ENCODE measurements at places on chromosomes 3 and 15. TPM values are rescaled to one million over a fixed set of nuclear protein-coding genes. Genes with fewer than 3 reads are reported as not detected.

GRCh38 chr15:60594071-60594470 lies 115.1 kb upstream of the ICE2 start:
- DNase-seq = no peak

GRCh38 chr3:45441584-45442310 lies 53.4 kb downstream of the LARS2 start:
- DNase-seq = no peak

- DNase-seq = no peak
Observed at GRCh38 chr15:62257996-62258521, 93.0 kb upstream of the C2CD4B start.

DNA sequence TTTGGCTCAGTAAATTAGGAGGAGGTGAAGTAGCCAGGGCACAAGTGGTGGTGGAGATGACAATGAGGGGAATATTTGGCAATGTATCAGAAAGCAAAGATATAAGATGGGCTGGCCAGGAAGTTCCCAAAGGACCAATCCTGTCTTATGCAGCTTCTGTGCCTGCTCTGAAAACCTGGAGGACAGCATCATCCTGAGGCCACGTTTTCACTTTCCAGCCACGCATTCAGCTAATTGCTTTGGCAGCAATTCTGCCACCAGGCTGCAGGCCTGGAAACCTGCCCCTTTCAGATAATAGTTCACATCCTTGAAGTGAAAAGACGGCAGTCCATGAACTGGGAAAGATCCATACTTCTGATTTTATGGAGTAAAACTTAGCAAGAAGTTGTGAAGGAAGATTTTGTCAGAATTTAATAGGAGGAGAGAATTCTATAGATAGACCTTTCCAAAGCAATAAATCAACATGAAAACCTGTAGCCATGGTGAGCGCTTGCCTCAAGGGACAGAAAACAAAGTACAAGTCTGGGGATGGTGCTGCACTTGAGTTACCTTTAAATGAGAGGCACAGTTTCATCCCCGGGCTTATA lies 682.5 kb downstream of the GRM7 start:
- DNase-seq = no peak

- no peak for DNase-seq
Observed at GRCh38 chr3:45547764-45548680, 46.5 kb upstream of the LIMD1 start.

GRCh38 chr15:36414670-36415069 lies 164.8 kb upstream of the CDIN1 start:
- DNase-seq = no peak

DNA sequence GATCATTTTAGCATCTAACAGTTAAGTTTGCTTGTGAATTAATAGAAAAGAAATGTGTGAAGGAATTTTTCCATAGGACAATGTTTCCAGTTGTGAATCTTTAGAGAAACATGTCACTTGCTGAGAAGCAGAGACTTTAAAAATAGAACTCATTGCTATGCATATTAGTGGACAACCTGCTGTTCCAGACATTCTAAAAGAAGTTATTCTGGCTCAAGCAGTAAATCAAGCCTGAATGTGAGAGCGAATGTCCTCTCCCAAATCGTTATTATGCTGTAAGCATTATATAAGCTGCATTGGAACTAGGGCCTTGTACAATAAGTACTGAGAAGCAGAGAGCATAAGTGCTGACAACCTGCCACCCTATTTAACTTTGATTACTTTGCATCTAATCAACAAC lies 990.9 kb downstream of the PLOD2 start:
- no peak for DNase-seq

GRCh38 chr3:142168514-142168913 lies 19.2 kb upstream of the TFDP2 start:
- no peak for DNase-seq

DNA sequence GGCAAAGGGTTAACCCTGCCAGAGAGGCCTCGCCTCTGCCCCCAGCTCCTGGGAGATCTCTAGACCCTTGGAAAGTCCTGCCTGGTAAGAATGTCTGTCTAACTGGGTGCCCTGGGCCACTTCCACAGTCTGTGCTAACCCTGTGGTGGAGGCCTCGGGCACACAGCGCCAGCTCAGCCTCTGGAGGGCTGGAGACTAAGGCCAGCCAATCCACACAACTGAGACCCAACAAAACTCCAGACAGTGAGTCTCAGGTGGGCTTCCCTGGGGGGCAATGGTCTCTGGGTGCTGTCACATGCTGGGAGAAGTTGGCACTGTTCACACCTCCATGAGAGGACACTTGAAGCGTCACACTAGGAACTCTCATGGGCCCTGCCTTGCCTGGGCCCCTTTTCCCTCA lies 19.5 kb downstream of the ZXDC start:
- no peak for DNase-seq

- DNase-seq = no peak
Observed at GRCh38 chr3:23743141-23743784, 62.5 kb upstream of the UBE2E1 start.

DNA sequence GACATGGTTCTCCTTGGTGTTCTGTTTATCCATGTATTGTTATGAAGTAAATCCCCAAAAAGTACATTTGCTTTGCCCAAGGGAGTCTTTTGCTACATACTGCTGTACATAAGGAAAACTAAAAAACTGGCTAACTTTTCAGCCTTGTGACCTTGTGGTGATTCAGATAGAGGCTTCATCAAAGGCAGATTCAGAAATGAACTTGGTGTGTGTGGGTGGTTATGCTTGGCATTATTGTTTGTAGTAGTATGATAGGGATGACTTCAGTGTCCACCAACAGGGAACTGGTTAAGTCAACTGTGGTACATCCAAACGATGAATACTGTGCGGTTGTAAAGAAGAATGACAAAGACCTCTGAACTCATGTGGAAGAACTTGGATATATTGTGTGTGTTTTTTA lies 75.6 kb upstream of the CHRNB4 start:
- no peak for DNase-seq

DNA sequence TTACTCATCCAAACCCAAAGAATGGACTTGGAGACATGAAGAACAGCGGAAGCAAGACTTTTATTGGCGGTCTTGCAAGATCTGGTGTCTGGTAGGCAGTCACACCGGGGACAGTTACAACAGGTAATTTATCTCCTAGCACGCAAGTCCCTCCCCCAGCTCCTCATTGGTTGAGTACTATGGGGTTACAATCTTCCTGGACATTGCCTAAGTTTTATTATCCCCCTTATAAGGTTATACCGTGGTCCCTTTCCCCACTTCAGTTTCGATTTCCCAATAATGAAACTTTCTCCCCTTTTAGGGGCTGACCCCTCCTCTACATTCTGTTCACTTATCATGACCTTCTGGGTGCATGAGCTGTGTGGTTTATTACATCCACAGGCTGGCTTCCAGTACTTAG lies 18.7 kb downstream of the ARL8B start:
- DNase-seq = no peak

- DNase-seq = no peak
Observed at GRCh38 chr15:28920781-28921331, 35.1 kb downstream of the APBA2 start.

- no peak for DNase-seq
Observed at GRCh38 chr15:90617668-90618097, 88.0 kb downstream of the CRTC3 start.

DNA sequence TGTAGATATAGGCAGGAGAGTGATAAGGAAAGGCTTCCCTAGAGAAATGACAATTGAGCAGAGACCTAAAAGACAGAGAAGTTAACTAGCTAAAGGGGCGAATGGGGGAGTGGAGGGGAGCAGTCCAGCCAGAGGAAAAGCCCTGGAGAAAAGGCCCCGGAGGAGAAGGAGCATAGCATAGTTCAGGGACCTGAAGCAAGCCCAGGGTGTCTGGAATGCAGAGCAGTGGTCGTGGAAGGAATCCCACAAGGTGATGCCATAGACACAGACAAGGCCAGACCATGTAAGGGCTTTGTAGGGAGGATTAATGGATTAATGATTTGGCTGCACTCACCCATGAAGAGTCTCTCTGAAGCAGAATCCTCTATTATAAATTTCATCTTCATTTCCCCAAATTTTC lies 45.8 kb upstream of the LRRN1 start:
- no peak for DNase-seq

DNA sequence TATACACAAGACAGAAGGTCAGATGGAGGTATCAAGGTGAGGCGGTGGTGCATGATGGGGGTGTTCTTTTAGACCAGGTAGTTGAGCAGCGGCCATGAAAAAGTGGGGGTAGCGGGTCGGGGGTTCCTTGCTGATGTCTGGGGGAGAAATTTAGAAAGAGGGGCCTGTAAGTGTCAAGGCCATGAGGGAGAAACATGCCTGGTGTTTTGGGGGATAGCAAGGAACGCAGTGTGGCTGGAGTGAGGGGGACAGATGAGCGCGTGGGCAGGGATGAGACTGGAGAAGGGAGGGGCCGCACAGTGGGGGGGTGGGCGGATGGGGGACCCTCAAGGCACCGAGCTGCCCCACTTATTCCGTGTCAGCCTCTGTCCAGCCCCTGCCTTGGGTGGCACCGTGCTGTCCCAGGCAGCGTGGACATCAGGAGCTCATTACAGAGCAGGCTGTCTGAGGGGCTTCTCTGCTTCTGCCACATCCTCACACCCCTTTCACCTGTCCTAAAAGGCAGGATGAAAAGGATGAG lies 143.3 kb downstream of the SMAD6 start:
- DNase-seq = no peak

- no peak for DNase-seq
Observed at GRCh38 chr3:141049681-141050080, 1.5 kb upstream of the SPSB4 start.

DNA sequence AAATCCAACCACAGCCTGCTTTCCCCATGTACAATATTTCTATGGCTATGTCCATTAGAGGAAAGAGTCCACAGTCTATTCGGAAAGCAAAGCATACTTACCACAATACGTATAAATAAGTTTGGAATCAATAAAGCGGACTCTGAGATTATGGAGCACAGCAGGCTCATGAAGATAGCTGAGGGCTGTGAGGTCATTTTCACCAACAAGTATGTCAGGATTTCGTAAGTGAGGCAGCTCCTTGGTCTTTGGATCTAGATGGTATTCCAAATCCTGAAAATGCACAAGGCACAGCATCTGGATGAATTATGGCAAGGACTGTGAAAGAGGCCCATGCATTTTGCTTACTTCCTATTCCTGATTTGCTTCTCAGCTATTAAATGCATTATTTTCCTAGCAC lies 100.4 kb downstream of the MYO5A start:
- no peak for DNase-seq

DNA sequence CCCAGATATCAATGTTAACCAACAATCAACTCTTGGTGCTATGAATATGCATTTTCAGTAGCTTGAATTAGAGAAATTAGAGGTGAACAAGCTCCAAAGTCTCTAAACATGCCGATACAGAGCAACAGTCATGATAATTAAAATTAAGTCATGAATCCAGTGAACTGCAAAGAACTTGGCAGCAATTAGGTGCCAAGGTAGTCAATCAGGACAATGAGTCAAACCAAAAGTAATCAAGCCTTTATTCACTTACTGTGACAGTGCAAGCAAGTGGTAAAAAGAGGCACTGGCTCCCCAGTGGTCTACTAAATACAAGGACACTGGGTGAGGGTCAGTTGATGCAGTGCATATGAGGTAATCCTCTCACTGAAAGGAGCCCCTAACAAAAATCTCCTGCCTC lies 1.8 kb downstream of the ZNF770 start:
- DNase-seq = no peak

- no peak for DNase-seq
Observed at GRCh38 chr3:104291878-104292277, 1074.8 kb upstream of the ALCAM start.

GRCh38 chr3:111862974-111863373 lies 3.9 kb downstream of the PHLDB2 start:
- no peak for DNase-seq

OR5K2 gene
- not detected for total RNA-seq

PLA2G4E gene
- total RNA-seq = not detected

LRRC31 gene
- not detected for total RNA-seq

LNP1 gene
- total RNA-seq = 2.7 TPM

A4GNT gene
- not detected for total RNA-seq

PRKAR2A gene
- total RNA-seq = 61.6 TPM

ADAMTS17 gene
- total RNA-seq = 0.39 TPM
